ENCODE measurements at places on chromosomes 4 and X. TPM values are rescaled to one million over a fixed set of nuclear protein-coding genes. Genes with fewer than 3 reads are reported as not detected.

Gene SPINK2
- total RNA-seq = not detected

Gene ZFP42
- total RNA-seq = not detected

Gene LUZP4
- total RNA-seq = not detected

Gene ZXDA
- total RNA-seq = 2.2 TPM

Gene CDKL5
- 1.7 TPM for total RNA-seq

Gene SPANXN4
- not detected for total RNA-seq

Gene OPN1LW
- total RNA-seq = not detected

Gene GLRA2
- not detected for total RNA-seq

Gene UNC5C
- 0.64 TPM for total RNA-seq

DNA sequence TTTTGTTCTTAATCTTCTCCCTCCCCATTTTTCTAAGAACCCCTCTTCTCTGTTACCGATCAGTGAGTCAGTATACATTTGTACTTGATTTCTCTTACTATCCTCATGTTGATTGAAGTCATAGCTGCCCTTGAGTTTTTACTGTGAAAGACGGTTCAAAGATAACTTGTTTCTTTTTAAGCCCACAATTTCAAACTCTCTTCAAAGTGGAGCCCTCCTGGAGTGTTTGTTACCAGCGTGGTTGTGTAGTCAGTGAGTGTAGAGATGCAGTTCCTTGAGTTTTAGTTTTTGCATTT, 7.9 kb downstream of the PPP1R3F start:
- no peaks in the 10 kb centered on the region for H3K36me3 ChIP-seq
- H3K27me3 ChIP-seq = no peaks in the 10 kb centered on the region

- no peaks in the 10 kb centered on the region for H3K27me3 ChIP-seq
- no peaks in the 10 kb centered on the region for H3K4me1 ChIP-seq
- H3K36me3 ChIP-seq = no peaks in the 10 kb centered on the region
- no peak for DNase-seq
Observed at GRCh38 chr4:106679063-106679462, 310.5 kb upstream of the GIMD1 start.

DNA sequence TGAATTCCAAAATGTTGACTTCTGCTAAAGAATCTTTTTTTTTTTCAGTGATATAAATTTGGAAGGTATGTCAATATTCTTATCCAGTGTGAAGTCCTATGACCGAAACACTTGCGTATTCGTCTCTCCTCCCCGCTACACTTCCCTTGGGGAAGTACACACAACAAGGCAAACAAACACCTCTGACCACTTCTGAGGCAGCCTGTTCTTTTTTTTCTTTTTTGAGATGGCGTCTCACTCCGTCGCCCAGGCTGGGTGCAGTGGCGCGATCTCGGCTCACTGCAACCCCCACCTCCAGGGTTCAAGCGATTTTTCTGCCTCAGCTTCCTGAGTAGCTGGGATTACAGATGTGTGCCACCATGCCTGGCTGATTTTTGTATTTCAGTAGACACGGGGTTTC, 78.1 kb upstream of the DHRSX start:
- no peaks in the 10 kb centered on the region for H3K36me3 ChIP-seq
- no peak for DNase-seq
- H3K27ac ChIP-seq = no peak overlapping the region
- no peaks in the 10 kb centered on the region for H3K27me3 ChIP-seq
- no peaks in the 10 kb centered on the region for H3K4me1 ChIP-seq

GRCh38 chr4:27020603-27021002, 160.0 kb downstream of the STIM2 start:
- H3K36me3 ChIP-seq = no peaks in the 10 kb centered on the region
- H3K27me3 ChIP-seq = no peaks in the 10 kb centered on the region
- H3K4me1 ChIP-seq = no peaks in the 10 kb centered on the region
- no peak overlapping the region for H3K4me3 ChIP-seq
- DNase-seq = no peak

- H3K4me3 ChIP-seq = no peak overlapping the region
- no peaks in the 10 kb centered on the region for H3K4me1 ChIP-seq
- no peak for DNase-seq
- H3K27me3 ChIP-seq = peaks cover 7% of the 10 kb centered on the region
- no peak overlapping the region for H3K27ac ChIP-seq
Observed at GRCh38 chrX:153888344-153888743, 2.4 kb upstream of the L1CAM start.

- no peak overlapping the region for H3K27ac ChIP-seq
- H3K27me3 ChIP-seq = no peaks in the 10 kb centered on the region
- no peaks in the 10 kb centered on the region for H3K4me1 ChIP-seq
- H3K4me3 ChIP-seq = no peak overlapping the region
Observed at GRCh38 chr4:80751200-80751599, 279.3 kb upstream of the BMP3 start.

- no peaks in the 10 kb centered on the region for H3K27me3 ChIP-seq
- DNase-seq = no peak
- no peaks in the 10 kb centered on the region for H3K36me3 ChIP-seq
- no peaks in the 10 kb centered on the region for H3K4me1 ChIP-seq
Observed at GRCh38 chrX:42934020-42934726, 156.2 kb upstream of the PPP1R2C start.

DNA sequence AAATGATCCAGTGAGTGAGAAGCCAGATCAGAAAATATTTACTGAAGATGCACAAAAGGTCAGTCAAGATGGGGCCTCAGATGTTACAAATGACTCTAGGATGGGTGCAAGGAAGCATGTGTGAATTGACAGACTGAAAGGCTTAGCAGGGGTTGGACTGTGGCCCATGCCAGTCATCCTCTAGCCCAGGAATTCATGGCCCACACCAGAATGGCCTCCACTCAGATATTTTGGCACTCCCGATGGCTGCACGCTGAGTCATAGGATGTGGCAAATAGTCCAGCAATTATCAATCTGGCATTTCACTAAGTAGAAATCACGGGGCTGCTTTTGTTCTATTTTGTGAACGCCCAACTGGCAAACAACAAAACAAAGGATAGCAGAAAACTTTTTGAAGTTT, 406.5 kb downstream of the IQCM start:
- DNase-seq = no peak
- H3K27me3 ChIP-seq = no peaks in the 10 kb centered on the region
- no peaks in the 10 kb centered on the region for H3K36me3 ChIP-seq
- H3K4me1 ChIP-seq = no peaks in the 10 kb centered on the region
- no peak overlapping the region for H3K4me3 ChIP-seq
- H3K27ac ChIP-seq = no peak overlapping the region

GRCh38 chrX:72609313-72609712, 36.7 kb upstream of the HDAC8 start:
- H3K4me1 ChIP-seq = no peaks in the 10 kb centered on the region
- no peaks in the 10 kb centered on the region for H3K27me3 ChIP-seq

DNA sequence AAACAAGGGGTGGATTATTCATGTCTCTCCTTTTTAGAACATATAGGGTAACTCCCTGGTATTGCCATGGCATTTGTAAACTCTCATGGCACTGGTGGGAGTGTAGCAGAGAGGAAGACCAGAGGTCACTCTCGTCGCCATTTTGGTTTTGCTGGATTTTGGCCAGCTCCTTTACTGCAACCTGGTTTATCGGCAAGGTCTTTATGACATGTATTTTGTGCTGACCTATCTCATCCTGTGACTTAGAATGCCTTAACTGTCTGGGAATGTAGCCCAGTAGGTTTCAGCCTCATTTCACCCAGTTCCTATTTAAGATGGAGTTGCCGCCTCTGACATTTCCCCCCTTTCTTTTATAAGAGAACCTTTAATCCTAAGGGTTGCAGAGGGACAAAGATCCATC, 45.8 kb downstream of the MGST2 start:
- no peaks in the 10 kb centered on the region for H3K36me3 ChIP-seq
- H3K27me3 ChIP-seq = no peaks in the 10 kb centered on the region
- H3K4me3 ChIP-seq = no peak overlapping the region
- DNase-seq = no peak
- no peak overlapping the region for H3K27ac ChIP-seq

DNA sequence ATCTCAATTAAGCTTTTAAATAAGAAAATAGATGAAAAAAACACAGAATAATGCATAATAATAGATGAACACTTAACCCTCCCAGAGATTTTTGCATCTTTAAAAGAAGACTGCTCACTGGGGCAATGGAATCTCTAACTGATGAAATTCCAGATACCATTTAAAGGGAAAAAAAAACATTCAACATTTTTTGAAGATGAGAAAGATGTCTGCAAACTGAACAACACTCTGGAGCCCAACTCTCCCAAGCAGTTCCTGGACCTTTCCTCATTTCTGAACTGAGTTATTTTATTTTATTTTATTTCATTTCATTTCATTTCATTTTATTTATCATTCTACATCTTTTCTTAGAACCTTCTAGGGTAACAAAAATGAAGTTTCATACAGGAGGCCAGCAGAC, 90.7 kb downstream of the CORIN start:
- H3K4me1 ChIP-seq = no peaks in the 10 kb centered on the region
- no peaks in the 10 kb centered on the region for H3K36me3 ChIP-seq
- H3K27ac ChIP-seq = no peak overlapping the region

GRCh38 chr4:6374575-6374974, 97.8 kb downstream of the PPP2R2C start:
- H3K36me3 ChIP-seq = no peaks in the 10 kb centered on the region
- H3K4me1 ChIP-seq = no peaks in the 10 kb centered on the region
- no peak overlapping the region for H3K4me3 ChIP-seq
- H3K27ac ChIP-seq = no peak overlapping the region
- no peak for DNase-seq

- no peak overlapping the region for H3K4me3 ChIP-seq
- no peaks in the 10 kb centered on the region for H3K4me1 ChIP-seq
- H3K27me3 ChIP-seq = no peaks in the 10 kb centered on the region
- no peaks in the 10 kb centered on the region for H3K36me3 ChIP-seq
Observed at GRCh38 chr4:124061413-124061812, 651.1 kb downstream of the ANKRD50 start.

DNA sequence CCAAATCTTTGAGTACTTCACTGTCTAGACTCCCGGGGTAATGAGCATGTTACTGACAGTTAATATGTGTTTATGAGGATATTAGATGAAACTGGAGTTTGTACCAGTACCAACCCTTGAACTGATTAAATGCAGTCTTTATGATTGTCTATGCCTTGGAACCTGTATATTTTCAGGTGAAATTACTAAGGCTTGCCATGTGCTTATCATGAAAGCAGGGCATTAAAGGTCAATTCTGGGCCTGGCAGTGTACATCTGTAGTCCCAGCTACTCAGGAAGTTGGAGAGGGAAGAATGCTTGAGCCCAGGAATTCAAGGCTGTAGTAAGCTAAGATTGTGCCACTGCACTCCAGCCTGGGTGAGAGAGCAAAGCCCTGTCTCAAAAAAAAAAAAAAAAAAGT, 27.6 kb downstream of the PHEX start:
- H3K36me3 ChIP-seq = no peaks in the 10 kb centered on the region
- no peaks in the 10 kb centered on the region for H3K4me1 ChIP-seq
- no peak overlapping the region for H3K4me3 ChIP-seq
- DNase-seq = no peak
- H3K27me3 ChIP-seq = no peaks in the 10 kb centered on the region
- no peak overlapping the region for H3K27ac ChIP-seq

- no peaks in the 10 kb centered on the region for H3K4me1 ChIP-seq
- no peak overlapping the region for H3K4me3 ChIP-seq
- DNase-seq = no peak
- H3K36me3 ChIP-seq = no peaks in the 10 kb centered on the region
- H3K27me3 ChIP-seq = no peaks in the 10 kb centered on the region
Observed at GRCh38 chr4:123748806-123749205, 352.2 kb downstream of the SPRY1 start.

GRCh38 chr4:61996943-61997342, 796.8 kb downstream of the ADGRL3 start:
- H3K27me3 ChIP-seq = no peaks in the 10 kb centered on the region
- no peak overlapping the region for H3K4me3 ChIP-seq
- DNase-seq = no peak
- no peak overlapping the region for H3K27ac ChIP-seq

GRCh38 chrX:74023203-74023602, 280.8 kb upstream of the ZCCHC13 start:
- no peak for DNase-seq
- no peak overlapping the region for H3K4me3 ChIP-seq
- no peaks in the 10 kb centered on the region for H3K27me3 ChIP-seq
- no peaks in the 10 kb centered on the region for H3K4me1 ChIP-seq
- H3K36me3 ChIP-seq = no peaks in the 10 kb centered on the region

- H3K4me1 ChIP-seq = peaks cover 4% of the 10 kb centered on the region
- no peak overlapping the region for H3K27ac ChIP-seq
- H3K4me3 ChIP-seq = no peak overlapping the region
- H3K27me3 ChIP-seq = no peaks in the 10 kb centered on the region
Observed at GRCh38 chr4:87053802-87054767, 119.3 kb downstream of the AFF1 start.

GRCh38 chr4:86855572-86855971, 6.4 kb upstream of the SLC10A6 start:
- no peaks in the 10 kb centered on the region for H3K36me3 ChIP-seq
- no peaks in the 10 kb centered on the region for H3K4me1 ChIP-seq
- no peak overlapping the region for H3K27ac ChIP-seq

DNA sequence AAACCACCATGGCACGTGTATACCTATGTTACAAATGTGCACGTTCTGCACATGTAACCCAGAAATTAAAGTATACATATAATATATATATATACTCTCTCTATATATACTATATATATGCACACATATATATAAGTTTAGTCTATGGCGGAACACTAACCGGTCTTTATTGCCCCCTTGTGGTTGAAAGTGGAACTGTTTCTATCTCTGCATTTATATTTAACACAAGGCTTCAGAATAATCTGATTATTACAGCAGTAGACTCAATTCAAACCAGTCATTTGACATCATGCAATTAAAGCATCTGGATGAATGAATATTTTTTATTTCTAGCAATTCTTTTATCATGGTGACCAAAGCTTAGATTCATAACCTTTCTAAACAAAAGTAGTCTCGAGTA, 14.6 kb downstream of the RAB9B start:
- DNase-seq = no peak
- H3K27me3 ChIP-seq = no peaks in the 10 kb centered on the region
- H3K4me1 ChIP-seq = no peaks in the 10 kb centered on the region
- no peak overlapping the region for H3K4me3 ChIP-seq

DNA sequence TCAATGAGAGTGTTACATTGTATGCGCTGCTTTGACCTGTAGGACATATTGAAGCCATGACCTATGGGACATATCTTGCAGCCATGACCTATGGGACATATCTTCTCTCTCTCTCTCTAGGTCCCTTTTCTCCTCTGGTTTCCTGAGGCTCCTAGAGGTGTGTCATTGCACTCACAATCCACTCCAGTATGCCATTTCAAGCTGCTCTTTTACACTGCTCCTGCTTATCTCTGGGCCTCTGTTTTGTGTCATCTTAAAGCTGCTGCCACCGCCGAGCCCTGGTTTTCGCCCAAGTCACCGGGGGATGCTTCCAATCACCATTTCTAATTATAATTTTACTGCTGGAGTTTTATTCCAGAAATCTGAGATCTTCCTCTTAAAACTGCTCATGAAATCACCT, 336.1 kb downstream of the GALNTL6 start:
- H3K4me1 ChIP-seq = no peaks in the 10 kb centered on the region
- no peaks in the 10 kb centered on the region for H3K36me3 ChIP-seq
- H3K27me3 ChIP-seq = no peaks in the 10 kb centered on the region
- H3K27ac ChIP-seq = no peak overlapping the region
- DNase-seq = no peak

All from right lobe of liver (tissue), 6 donors.